ENCODE measurements at places on chromosomes 1 and 21.

DNA sequence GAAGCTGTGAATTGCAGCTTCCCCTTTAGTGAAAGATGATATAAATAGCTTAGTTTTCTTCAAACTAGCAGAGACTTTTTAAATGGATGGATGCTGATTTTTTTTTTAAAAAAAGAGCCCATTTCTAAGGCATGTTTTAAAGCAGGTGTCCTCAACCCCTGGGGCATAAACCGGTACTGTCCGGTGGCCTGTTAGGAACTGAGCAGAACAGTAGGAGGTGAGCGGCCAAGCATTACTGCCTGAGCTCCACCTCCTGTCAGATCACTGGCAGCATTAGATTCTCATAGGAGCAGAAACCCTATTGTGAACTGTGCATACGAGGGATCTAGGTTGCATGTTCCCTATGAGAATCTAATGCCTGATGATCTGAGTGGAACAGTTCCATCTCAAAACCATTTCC, 31.2 kb downstream of the CR1L start:
- no peak for DNase-seq

GRCh38 chr1:76006234-76006633, 68.3 kb upstream of the ST6GALNAC3 start:
- no peak for DNase-seq

- peak; percentile 67 for DNase-seq
Measured at GRCh38 chr1:19485362-19486187, at the start of gene CAPZB. Gene CAPZB, minus strand, starts transcription at chr1:19485539. Its CDS starts 101 bp downstream, at chr1:19485438.

GRCh38 chr1:55632058-55632457, 416.9 kb upstream of the USP24 start:
- no peak for DNase-seq

GRCh38 chr1:8537991-8538390, 220.1 kb downstream of the SLC45A1 start:
- DNase-seq = no peak

- DNase-seq = peak; percentile 36
Measured at GRCh38 chr21:44337941-44338895, 972 bp downstream of the CFAP410 start.
